ENCODE measurements at places on chromosomes 4 and X. TPM values are rescaled to one million over a fixed set of nuclear protein-coding genes. Genes with fewer than 3 reads are reported as not detected.

SLC6A8 gene
- total RNA-seq = 23.2 TPM

MAGEA2 gene
- total RNA-seq = not detected

TSPAN7 gene
- total RNA-seq = 46.2 TPM

TRIM60 gene
- not detected for total RNA-seq

MAOB gene
- total RNA-seq = 18.9 TPM

BBS7 gene
- 24.1 TPM for total RNA-seq

H2BW2 gene
- not detected for total RNA-seq

MAGIX gene
- 1.0 TPM for total RNA-seq

LRP2BP gene
- total RNA-seq = 4.9 TPM

SMIM31 gene
- total RNA-seq = not detected

USP51 gene
- total RNA-seq = 3.6 TPM

ERCC6L gene
- total RNA-seq = 0.09 TPM

DNA sequence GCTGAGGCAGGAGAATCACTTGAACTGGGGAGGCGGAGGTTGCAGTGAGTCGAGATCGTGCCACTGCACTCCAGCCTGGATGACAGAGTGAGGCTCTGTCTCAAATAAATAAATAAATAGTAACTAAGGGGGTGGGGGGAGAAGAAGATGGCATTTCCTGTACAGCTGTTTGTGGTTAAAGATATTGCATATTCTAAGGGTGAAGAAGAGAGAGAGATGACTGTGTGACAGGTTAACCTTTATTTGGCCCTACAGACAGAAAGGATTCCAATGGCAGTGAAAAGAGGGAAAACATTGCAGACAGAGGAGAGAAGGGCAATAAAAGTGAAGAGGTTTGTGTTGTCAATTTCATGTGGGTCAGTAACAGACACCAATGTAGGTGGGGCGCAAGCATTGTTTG, 9.4 kb downstream of the TASL start:
- DNase-seq = no peak

- no peak for DNase-seq
Observed at GRCh38 chr4:10983885-10984640, 299.5 kb upstream of the CLNK start.

DNA sequence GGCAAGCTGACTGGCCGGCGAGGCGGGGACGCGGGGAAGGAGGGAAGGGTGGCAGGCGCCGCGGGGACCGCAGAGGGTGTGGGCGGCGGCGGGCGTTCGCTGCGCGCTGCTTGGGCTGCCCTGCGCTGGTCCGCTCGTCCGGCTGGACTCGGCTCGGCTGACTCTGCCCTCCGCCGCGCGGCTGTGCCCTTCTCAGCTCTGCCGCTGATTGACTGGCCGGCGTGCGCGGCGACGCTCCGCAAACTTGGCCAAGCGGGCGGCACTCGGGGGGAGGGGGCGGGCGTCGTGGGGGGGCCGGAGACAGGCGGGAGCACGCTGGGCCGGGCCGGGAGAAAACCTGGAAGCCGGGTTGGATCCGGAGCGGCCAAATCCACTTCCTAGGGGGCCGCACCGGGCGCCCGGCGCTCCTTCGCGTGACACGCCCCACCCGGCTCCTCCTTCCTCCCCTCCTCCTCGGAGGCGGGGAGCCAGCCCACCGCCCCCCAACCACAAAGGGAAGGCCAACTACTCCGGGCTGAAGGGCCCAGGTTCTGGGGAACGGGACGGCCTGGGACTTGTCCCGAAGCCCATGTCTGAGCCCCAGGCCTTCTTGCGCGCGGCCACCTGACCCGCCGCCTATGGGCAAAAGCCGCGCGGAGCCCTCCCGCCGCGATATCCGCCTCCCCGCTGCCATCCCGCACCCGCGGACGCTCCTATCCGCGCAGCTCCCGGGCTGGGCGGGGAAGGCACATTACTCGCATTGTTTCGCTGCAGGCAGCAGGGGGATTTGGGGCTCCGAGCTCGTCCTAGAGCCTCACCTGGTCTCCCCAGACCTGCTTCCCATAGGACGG, at the start of gene GPC4:
Gene GPC4, minus strand, starts transcription at position 214 of the 830 bp plus-strand sequence. CDS start 524 bp downstream, outside the sequence.
- DNase-seq = peak; percentile 76

DNA sequence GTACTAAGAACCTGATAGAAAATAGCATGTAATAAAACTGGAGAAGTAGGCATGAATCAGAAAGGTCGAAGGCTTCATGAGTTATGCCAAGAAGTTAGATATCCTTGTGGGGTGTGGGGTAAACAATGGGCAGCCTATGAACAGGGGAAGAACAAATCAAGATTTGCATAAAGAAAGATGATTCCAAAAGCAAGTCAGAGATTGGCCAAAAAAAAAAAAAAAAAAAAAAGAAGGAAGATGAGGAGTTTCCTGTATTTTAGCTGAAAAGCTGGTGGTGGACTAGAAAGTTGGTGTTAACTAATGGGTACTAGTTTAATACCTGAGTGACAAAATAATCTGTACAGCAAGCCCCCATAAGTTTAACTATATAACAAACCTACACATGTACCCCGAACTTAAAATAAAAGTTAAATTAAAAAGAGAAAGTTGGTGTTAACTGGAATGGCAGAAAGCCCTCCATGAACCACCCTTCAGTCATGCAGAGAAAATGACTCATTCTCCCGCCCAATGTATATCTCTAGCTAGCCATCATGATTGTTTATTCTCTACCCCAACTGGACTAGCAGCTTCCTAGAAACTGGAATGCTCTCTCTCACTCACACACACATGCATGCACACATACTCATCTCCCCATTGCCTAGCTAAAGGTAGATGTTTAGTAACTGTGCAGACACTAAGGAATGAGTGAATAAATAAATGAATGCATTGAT, 41.7 kb downstream of the ATP11C start:
- DNase-seq = no peak

DNA sequence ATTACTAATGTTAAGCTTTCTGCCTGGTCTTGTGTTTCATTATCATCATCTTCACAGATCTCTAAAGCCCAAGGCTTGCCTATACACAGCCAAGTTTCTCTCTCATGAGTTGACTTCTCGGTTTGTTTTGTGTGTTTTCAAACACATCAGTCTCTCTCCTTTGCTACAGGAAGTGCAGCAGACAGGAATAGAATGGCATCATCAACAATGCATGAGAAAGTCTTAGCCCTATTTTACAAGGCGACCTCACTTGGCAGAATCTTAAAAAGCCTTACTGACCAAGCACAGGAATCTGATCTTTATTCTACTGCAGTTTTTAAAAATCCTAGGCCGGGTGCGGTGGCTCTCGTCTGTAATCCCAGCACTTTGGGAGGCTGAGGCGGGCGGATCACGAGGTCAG, 36.8 kb downstream of the CC2D2A start:
- DNase-seq = no peak

- DNase-seq = no peak
Observed at GRCh38 chr4:139239127-139239772, 40.8 kb downstream of the MGARP start.

DNA sequence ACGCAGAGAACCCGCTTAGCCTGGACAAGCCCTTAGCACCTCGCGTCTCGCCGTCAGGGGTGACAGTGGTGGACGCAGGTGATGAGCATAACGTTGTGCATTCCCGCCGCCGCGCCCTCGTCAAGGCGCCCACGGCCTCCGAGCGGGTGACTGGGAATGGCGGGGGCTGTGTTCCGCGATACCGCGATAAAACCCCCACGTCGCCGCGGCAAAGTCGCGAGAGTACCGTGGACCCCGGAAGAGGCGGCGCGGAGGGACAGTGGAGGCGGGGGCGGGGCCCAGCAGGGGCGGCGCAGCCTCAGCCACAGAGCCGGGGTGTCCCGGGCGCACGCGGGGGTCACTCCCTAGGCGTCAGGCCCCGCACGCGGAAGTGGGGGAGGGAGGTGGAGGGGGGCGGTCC, 53.8 kb downstream of the ZFYVE28 start:
- no peak for DNase-seq

- DNase-seq = no peak
Observed at GRCh38 chrX:51894697-51895336, 1.4 kb downstream of the MAGED1 start.

- no peak for DNase-seq
Observed at GRCh38 chrX:118853596-118853995, 30.0 kb downstream of the ZCCHC12 start.

DNA sequence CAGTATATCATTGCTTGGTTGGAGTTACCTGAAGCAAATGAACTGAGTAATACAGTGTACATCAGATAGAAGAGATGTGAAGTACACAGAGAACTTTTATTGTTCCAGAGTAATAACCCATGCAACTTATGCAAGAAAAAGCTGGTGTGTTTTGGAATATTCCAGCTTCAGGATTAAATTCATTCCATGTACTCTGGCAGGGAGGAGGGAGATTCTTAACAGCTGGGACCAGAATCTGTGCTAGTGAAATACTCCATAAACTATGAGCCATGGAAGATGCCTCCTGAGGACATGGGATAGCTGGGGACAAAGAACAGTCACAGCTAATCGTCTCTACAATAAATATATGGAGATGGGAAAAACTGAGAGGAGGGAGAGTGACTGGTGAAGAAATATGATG, 101.6 kb upstream of the OTUD4 start:
- DNase-seq = no peak

DNA sequence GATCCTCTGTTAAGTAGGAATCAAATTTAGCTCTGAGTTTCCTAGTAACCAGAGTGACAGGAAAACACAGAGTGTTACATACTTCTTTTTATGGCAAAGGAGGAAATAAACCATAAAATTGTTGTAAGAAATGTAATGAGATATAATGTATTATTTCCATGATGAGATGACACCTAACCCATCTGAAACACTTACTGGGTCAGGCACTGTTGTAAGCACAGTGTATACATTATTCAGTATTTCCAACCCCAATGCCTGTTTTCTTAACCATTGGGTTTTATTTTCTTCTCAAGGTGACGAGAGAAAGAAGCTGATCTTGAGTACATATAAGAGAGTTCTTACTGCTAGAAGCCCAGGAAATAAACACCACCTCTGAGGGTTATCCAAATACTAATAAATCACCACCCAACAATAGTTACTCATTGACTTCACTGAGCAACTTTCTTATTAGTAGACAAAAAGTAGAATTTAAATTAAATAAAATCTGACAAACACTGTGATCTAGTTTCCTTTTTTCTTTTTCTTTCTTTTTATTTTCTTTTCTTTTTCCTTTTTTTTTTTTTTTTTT, 4.2 kb upstream of the ENAM start:
- DNase-seq = no peak

GRCh38 chr4:124279741-124280140, 432.8 kb downstream of the ANKRD50 start:
- no peak for DNase-seq

DNA sequence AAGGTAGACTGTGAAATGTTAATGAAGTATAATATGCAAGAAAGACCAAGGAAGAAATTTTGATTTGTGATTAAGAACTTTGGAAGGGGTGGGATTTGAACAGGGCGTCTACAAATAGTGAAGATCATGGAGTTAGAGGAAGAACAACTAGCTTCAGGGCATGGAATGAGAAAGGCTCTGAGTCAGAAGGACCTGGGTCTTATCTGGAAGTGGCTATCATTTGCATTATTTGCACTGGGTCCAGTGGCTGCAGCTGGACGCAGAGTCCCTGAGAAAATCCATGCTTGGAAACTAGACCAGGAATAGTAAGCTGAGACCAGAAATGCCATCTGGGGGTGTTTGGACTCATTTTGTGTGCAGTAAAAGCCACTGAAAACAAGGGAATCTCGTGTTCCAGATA, 4.3 kb upstream of the LIMCH1 start:
- no peak for DNase-seq

GRCh38 chr4:17894421-17894820, 83.6 kb downstream of the NCAPG start:
- no peak for DNase-seq

- DNase-seq = no peak
Observed at GRCh38 chr4:122259849-122260248, 107.7 kb downstream of the BLTP1 start.

GRCh38 chrX:10483191-10483831, 137.1 kb downstream of the MID1 start:
- DNase-seq = no peak

DNA sequence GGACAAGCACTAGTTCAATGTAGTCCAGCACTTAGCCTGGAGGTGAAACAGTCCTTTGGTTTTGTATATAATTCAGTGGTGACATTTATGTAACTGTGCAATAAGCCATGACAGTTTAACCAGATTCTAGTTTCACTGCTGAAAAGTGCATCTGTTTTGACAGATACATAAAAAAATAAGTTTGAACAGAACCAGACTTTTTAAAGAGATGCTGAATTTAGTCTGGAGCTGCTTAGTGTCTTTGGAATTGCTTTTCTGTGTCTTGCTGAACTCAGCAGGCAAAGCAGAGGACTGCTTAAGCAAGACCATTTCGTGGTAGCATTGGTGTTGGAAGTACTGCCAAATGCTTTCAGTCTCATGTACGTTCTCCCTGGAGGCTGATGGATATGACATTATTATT, 393.5 kb downstream of the MAPK10 start:
- DNase-seq = no peak

DNA sequence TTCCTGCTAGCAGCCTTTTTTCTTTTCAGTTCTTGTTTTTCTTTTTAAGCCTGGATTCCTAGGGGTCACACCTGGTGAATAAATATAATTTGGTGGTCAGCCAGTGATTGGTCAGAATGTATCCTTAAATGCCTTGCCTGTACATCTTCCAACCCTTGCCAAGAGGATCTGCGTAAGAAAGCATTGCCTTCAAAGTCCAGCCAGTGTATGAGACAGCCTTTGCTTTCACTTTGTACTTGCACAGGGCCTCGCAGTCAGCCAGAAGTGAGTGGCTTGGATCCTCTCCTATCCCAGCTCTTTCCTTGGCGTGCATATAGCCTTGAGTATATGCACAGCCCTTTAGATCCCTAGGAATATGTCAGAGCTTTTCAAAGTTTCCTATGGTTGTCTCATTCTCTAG, 22.2 kb downstream of the KANTR start:
- DNase-seq = no peak

- no peak for DNase-seq
Observed at GRCh38 chrX:153781428-153782047, 697 bp downstream of the SRPK3 start.

DNA sequence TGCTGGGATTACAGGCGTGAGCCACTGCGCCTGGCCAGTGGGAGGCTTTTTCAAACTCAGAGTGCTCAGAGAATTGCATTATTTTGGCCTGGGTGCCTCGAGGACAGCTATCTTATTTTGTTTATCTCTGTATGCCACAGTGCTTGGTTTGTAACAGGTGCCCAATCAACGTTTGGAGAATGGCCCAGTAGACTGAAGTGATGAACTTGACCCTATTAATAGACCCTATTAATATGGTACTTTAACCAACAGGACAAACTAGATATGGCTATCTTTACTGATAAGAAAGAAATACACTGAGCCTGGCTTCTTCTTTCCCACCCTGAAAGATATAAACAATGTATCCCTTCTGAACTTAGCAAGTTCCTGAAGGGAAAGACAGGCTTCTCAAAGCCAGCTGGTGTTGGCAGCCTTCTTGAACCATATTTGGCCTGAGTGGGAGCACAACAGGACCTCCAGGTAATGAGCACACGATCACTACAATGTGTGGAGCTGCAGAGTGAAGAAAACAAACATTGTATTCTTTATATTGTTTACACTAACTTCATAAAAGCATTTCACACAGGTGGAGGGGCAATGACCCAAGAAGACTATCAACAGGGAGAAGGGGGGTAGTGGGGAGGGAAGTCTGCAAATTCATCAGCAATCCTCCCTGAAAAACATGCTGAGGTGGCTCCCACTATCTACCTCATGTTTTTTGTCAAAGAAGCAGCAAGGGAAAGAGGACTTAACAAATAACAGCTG, 41.7 kb downstream of the PRPS1 start:
- no peak for DNase-seq

- no peak for DNase-seq
Observed at GRCh38 chr4:88938138-88938537, 118.8 kb downstream of the FAM13A start.

GRCh38 chr4:141473952-141474351, 162.4 kb upstream of the IL15 start:
- no peak for DNase-seq

GRCh38 chrX:3407781-3408180, 61.3 kb upstream of the MXRA5 start:
- no peak for DNase-seq
